Adipose tissue (tissue), 3 donors: ENCODE measurements at places on chromosomes 7 and 10. TPM values are rescaled to one million over a fixed set of nuclear protein-coding genes. Genes with fewer than 3 reads are reported as not detected.

Gene VPS26A
- 13.1 TPM for polyA plus RNA-seq

Gene TRIM73
- polyA plus RNA-seq = 2.0 TPM

Gene SPDYE1
- not detected for polyA plus RNA-seq

Gene GDF10
- polyA plus RNA-seq = 0.34 TPM

Gene ABHD11
- polyA plus RNA-seq = 15.8 TPM

Gene CALHM1
- polyA plus RNA-seq = not detected

Gene CPN1
- not detected for polyA plus RNA-seq

Gene STEAP4
- polyA plus RNA-seq = 24.2 TPM

Gene CAV2
- 27.2 TPM for polyA plus RNA-seq

Gene PON3
- 4.4 TPM for polyA plus RNA-seq

Gene ANAPC16
- 165 TPM for polyA plus RNA-seq

Gene PILRA
- polyA plus RNA-seq = 2.0 TPM

Gene IFIT1B
- polyA plus RNA-seq = not detected

Gene SRRM3
- 9.4 TPM for polyA plus RNA-seq

Gene HTR5A
- polyA plus RNA-seq = not detected

Gene RNLS
- 10.8 TPM for polyA plus RNA-seq
